ENCODE measurements at places on chromosomes 12 and 14. TPM values are rescaled to one million over a fixed set of nuclear protein-coding genes. Genes with fewer than 3 reads are reported as not detected.

DNA sequence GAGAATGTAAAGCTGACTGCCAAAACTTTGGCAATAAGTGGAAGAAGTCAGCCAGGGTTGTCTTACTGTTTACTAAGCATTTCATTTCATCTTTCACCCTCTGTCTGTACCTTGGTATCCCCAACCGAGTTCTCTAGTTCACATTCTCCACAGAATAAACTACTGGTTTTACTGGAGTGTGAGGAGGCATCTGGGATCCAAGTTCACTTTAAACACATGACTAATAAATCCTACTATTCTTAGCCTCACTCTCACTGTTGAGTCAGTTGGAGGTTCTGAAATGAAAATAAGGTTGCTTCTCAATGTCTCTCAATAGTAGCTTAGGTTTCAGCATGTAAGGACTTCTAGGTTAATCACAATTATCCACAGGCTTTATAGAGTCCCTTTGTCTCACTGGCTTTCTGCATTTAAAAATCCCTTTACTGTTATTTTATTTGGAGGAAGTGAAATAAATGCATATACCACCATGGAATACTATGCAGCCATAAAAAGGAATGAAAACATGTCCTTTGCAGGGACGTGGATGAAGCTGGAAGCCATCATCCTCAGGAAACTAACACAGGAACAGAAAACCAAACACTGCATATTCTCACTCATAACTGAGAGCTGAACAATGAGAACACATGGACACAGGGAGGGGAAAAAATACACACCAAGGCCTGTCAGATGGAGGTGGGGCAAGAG lies 95.8 kb downstream of the EPS8 start:
- no peak overlapping the region for H3K4me3 ChIP-seq
- no peak overlapping the region for H3K27ac ChIP-seq
- no peaks in the 10 kb centered on the region for H3K27me3 ChIP-seq
- no peak for DNase-seq

DNA sequence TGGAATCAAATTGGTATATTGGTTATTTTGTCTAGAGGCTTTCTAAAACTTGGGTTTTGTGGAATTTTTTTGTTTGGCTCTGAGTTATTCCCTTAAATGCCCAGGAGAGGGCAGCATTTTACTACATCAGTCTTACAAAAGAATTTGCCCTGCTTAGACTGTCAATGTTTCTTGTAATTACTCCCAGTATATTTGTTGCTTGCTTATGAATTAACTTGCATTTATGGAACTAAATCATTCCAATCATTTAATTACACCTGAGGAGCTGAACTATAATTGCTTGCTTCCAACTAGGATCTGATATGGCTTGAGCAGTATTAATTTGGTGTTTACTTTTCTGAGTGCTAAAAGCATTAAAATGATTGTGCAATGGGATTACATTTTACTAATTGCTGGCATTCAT lies 48.7 kb downstream of the MIPOL1 start:
- no peaks in the 10 kb centered on the region for H3K27me3 ChIP-seq
- no peak overlapping the region for H3K27ac ChIP-seq
- H3K4me3 ChIP-seq, result no peak overlapping the region

DNA sequence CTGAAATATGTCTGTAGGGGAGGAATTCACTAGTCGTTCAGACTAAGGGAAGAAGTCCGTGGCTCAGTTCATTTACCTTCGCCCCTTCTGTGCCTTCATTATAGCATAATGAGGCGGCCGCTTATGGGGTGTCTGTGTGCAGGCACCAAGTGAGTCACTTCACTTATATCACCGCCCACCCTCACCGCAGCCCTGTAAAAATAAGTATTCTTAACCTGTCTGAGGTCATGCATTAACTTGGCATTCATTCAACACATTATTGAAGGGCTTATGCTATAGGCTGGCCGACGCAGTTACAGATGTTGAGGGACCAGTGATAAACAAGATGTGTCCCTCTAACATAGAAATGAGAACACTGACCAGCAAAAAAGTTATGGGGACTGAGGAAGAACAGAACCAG lies 47.7 kb upstream of the PTCSC3 start:
- DNase-seq, result no peak
- H3K4me1 ChIP-seq, result no peaks in the 10 kb centered on the region
- H3K27ac ChIP-seq, result no peak overlapping the region
- no peaks in the 10 kb centered on the region for H3K27me3 ChIP-seq
- no peak overlapping the region for H3K4me3 ChIP-seq
- H3K36me3 ChIP-seq, result no peaks in the 10 kb centered on the region

DNA sequence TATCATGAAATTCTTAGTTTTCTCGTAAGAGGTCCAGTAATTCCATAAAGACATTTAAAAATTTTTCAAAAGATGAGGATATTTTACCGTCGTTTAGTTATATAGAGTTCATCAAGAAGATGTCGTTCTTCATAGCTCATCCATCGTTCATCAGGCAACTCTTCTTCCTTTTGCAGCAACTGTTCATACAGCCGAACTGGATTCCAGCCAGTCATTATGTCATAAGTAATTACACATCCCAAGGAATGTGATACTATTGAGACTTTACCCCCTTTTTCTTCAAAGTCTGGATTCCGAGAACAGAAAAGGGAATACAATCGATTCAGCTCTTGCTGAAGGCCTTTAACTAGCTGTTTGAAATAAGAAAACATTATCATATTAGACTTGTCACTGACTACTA lies 90.3 kb downstream of the DDHD1 start:
- H3K4me1 ChIP-seq, result no peaks in the 10 kb centered on the region
- H3K27me3 ChIP-seq, result no peaks in the 10 kb centered on the region
- no peak for DNase-seq
- H3K27ac ChIP-seq, result no peak overlapping the region

DNA sequence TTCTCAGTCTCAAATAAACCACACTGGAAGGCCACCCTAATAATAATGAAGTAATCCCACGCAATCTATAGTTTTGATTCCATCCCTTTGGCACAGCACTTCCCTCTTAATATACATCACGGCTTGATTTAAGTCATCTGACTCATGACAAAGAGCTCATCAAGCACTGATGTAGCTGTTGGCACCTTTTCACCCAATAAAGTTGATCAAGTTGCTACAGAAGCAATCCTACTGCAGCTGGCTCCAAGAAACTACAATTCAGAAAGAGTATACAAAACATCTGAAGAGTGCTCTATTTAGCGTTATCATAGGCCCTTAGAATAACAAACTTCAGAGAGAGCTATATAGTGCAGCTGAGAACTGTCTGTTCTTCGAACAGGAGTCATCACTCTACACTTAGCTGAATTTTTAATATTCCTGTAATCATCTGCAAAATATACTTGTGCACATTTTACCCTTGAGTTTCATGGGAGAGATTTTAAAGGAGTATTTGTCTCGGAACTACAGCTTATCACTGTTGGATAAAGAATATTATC lies 94.9 kb downstream of the OSBPL8 start:
- H3K27me3 ChIP-seq, result no peaks in the 10 kb centered on the region
- no peak for DNase-seq
- H3K27ac ChIP-seq, result no peak overlapping the region
- H3K4me1 ChIP-seq, result peaks cover 5% of the 10 kb centered on the region

Gene OLR1
- polyA plus RNA-seq, result not detected

GRCh38 chr12:59734371-59734770 lies 138.5 kb downstream of the SLC16A7 start:
- H3K36me3 ChIP-seq, result no peaks in the 10 kb centered on the region
- no peak for DNase-seq
- H3K27ac ChIP-seq, result no peak overlapping the region
- no peaks in the 10 kb centered on the region for H3K4me1 ChIP-seq
- no peak overlapping the region for H3K4me3 ChIP-seq
- H3K27me3 ChIP-seq, result no peaks in the 10 kb centered on the region

GRCh38 chr12:18454330-18454729 lies 193.0 kb downstream of the PIK3C2G start:
- H3K27me3 ChIP-seq, result no peaks in the 10 kb centered on the region
- no peaks in the 10 kb centered on the region for H3K36me3 ChIP-seq
- no peak overlapping the region for H3K4me3 ChIP-seq
- H3K4me1 ChIP-seq, result no peaks in the 10 kb centered on the region

DNA sequence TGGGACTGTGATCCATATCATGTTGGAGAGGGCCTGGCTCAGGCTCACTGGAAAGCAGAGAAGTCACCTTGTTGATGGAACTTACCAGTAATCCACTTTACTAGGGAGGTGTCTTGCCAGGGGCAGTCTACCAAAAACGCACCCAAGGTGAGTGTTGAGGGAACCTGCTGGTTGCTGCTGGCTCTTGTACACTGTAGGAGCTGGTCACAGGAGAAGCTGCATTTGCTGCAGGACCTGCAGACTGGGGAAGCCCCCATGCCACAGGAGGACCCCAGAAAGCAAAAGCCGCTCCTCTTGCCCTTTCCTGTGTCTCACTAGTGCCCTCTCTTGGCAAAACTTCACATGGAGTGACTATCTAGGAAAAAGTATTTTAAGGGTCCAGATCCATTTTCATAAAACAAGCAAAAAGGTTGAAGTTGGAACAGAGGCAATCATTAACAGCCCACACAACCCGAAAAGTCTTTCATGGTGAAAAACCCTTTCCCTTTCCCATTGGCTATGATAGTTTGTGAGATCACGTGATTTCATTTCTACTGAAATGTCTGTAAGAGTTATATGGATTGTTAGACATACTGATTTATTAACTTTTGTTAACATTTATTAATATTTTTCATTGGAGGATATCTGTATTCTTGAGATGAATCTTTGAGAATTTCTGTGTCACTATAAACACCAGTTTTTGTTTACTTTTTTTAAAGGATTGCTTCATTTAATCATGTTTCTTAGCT lies 59.2 kb downstream of the RASSF8 start:
- no peaks in the 10 kb centered on the region for H3K27me3 ChIP-seq
- H3K4me3 ChIP-seq, result no peak overlapping the region
- peak; percentile 2 for DNase-seq
- no peaks in the 10 kb centered on the region for H3K4me1 ChIP-seq

DNA sequence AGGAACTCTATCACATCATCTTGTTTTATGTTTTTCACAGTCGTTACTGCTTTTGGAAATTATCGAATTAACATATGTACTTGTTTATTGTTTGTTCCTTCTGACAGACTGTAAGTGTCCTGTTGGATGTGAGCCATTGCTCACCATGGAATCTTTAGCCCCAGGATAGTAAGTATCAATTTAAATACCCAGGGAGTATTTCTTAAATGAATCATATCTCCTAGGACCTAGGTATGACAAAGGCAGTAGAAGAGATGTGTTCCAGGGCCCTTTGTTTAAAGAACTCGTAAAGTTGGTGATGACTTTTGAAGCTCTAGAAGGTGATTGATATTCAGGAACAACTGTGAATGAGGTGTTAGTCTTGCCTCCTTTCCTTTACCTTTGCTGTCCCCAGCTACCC lies 30.3 kb upstream of the STRAP start:
- no peaks in the 10 kb centered on the region for H3K27me3 ChIP-seq
- no peak overlapping the region for H3K27ac ChIP-seq
- no peaks in the 10 kb centered on the region for H3K4me1 ChIP-seq
- H3K4me3 ChIP-seq, result no peak overlapping the region

DNA sequence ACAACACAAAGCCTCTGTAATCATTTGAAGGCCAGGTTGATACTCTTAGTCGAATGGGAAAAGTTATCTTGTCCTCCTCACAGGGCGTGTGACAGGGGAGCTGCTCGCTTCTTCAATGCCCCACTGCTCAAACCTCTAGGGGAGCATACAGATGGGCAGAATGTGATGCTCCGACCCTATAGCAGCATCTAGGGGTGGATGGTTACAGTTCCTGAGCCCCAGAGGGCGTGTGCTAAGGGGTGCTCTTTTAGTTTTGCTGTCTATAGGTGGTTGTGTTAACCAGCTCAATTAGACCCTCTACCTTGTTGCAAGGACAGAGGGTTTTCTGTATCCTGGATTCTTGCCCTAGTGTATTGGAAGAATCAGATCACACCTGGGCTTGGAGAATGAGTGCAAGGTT lies 47.8 kb downstream of the HSD17B6 start:
- H3K4me1 ChIP-seq, result no peaks in the 10 kb centered on the region
- no peaks in the 10 kb centered on the region for H3K27me3 ChIP-seq
- no peak overlapping the region for H3K4me3 ChIP-seq
- DNase-seq, result no peak

- no peak overlapping the region for H3K4me3 ChIP-seq
- DNase-seq, result no peak
- H3K27me3 ChIP-seq, result no peaks in the 10 kb centered on the region
- H3K4me1 ChIP-seq, result no peaks in the 10 kb centered on the region
- H3K27ac ChIP-seq, result no peak overlapping the region
Measured at GRCh38 chr12:93521225-93522080, 51.0 kb upstream of the SOCS2 start.

Gene C14orf180
- polyA plus RNA-seq, result not detected

GRCh38 chr14:24241829-24242443 lies 487 bp downstream of the TINF2 start:
- peak overlapping the region; percentile 99 for H3K27ac ChIP-seq
- H3K36me3 ChIP-seq, result peaks cover 39% of the 10 kb centered on the region
- H3K4me1 ChIP-seq, result peaks cover 51% of the 10 kb centered on the region
- peak; percentile 95 for DNase-seq

DNA sequence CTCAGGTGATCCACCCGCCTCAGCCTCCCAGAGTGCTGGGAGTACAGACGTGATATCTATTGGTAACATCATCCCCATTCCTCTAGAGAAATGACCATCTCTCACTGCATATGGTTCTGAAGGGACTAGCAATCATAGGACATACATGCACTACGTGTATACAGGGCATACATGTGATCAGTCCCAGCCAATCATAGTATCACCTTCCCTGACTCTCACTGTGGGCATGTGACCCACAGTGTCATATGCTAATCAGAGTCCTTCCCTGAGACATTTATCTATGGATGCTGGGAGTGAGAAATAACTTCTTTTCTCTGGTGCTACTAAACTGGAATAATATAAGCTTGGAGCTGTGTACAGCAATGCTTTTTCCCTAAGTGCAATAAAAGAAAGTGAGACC lies 12.1 kb upstream of the FBXW8 start:
- no peak overlapping the region for H3K27ac ChIP-seq
- peaks cover 4% of the 10 kb centered on the region for H3K27me3 ChIP-seq
- no peak for DNase-seq
- no peaks in the 10 kb centered on the region for H3K4me1 ChIP-seq
- no peaks in the 10 kb centered on the region for H3K36me3 ChIP-seq

Gene NELL2
- 203 TPM for polyA plus RNA-seq

DNA sequence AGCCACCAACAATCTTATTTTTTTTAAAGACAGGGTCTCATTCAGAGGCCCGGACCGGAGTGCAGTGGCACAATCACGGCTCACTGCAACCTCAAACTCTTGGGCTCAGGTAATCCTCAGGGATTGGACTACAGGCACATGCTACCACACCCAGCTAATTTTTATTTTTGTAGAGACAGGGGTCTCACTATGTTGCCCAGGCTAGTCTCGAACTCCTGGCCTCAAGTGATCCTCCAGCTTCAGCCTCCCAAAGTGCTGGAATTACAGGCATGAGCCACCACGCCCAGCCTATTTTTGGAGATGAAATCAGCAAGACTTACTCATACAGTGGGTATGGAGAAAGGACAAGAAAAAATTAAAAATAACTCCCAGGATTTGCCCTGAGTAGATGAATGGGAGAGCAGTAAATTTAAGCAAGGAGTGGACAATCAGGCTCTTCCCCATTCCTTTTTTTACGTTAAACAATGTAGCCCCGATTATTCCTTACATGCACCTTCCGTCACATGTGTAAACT lies 13.2 kb downstream of the FMNL3 start:
- H3K27ac ChIP-seq, result no peak overlapping the region
- H3K27me3 ChIP-seq, result no peaks in the 10 kb centered on the region
- H3K4me3 ChIP-seq, result no peak overlapping the region
- peaks cover 43% of the 10 kb centered on the region for H3K4me1 ChIP-seq
- DNase-seq, result no peak
